Osteoblast (primary cell): ENCODE measurements at places on chromosomes 4 and X.

DNA sequence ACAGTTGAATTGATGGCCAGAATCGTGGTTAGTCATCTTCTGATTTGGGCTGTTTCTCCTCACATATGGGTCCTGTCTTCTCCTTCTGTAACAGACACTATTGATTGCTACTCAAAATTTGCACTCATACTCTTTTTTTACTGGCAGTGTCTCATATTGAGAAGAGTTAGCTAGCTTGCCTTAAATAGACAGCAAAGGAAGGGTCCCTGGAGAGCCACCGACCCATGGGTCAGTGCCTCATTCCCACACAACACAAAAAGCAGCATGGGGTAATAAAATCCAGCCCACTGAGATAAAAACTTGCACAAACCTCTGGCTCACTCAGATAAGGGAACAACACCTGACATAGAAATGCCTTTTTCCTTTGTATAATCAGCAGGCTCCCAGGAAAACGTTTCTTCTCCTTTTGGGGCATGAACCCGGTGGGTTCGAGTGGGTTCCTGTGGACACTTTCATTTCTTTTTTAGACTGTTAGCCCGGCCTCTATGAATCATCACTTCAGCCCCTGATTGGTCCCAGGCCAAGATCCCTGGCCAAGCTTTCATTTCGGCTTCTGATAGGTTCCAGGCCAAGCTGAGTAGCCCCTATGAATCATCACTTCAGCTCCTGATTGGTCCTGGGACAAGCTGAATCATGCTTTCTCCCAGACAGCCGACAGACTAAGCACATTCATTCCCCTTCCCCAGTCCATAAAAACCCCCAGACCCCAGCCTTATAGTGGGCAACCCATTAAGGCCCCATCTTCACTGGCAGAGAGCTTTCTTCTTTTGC, 408.1 kb downstream of the DCAF12L2 start:
- peak; percentile 11 for DNase-seq

DNA sequence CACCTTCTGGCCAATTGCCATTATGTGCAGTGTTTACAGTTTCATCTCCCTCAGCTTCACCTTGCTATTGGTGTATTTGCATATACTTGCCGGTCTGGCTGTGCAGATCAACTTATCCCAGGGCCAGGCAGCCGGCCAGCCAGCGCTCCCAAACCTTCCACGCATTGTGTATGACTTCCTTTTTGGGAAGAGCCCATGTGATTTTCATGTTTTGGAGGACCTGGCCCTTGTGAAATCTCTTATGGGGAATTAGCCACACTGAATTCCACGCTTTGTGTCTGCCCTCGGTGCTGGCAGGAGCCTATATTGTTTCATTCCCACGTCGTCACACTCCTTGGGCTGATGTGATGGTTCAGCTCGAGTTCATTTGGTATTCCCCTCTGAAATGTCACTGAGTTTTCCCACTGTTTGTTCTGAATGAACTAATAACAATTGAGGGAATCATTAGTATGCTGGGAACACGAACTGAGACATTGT, 6.0 kb upstream of the PDLIM3 start:
- no peak for DNase-seq

DNA sequence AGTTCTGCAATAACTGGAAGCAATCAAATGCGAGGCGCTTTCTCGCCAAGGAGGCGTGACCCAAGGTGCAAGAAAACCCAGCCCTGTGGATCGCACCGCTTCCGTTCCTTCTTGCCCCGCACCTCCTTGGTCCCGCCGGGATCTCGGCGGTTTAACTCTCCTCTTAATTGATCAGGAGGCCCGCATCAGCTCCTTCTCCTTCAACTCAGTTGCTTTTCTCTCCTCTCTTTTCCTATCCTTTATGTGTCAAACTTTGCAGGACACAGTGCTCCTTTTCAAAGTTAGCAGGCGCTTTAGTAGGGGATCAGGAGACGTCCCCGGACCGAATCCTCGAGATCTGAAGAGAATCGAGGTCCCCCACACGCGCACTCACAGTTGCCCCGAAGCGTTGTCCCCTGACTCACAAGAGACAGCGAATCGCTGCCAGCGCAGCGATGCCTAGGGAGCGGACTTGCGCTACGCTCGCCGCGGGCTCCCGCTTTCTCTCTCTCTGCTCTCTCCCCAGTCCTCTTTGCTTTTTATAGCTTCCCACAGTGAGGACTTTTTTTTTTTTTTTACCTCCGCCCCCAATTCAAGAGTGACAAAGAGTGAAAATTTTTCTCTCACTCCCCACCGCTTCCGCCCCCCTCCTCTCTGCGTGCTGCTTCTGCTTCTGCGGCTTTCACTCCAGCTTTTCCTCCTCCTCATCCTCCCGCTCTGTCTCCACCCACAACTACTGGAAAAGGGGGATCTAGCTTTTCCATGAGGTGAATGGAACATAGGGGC, at the start of gene DKK2:
DKK2 (minus strand) TSS at position 495 of the 765 bp plus-strand sequence. CDS start 722 bp downstream, outside the sequence.
- DNase-seq = peak; percentile 66

GRCh38 chr4:81505004-81505598, 33.4 kb upstream of the RASGEF1B start:
- no peak for DNase-seq
